ENCODE measurements at places on chromosomes 6 and 20. TPM values are rescaled to one million over a fixed set of nuclear protein-coding genes. Genes with fewer than 3 reads are reported as not detected.

SIGLEC1 gene
- total RNA-seq, result not detected

SLC12A5 gene
- total RNA-seq, result not detected

GRM1 gene
- total RNA-seq, result not detected

TRDN gene
- not detected for total RNA-seq

ZSCAN23 gene
- total RNA-seq, result 1.7 TPM

DNA sequence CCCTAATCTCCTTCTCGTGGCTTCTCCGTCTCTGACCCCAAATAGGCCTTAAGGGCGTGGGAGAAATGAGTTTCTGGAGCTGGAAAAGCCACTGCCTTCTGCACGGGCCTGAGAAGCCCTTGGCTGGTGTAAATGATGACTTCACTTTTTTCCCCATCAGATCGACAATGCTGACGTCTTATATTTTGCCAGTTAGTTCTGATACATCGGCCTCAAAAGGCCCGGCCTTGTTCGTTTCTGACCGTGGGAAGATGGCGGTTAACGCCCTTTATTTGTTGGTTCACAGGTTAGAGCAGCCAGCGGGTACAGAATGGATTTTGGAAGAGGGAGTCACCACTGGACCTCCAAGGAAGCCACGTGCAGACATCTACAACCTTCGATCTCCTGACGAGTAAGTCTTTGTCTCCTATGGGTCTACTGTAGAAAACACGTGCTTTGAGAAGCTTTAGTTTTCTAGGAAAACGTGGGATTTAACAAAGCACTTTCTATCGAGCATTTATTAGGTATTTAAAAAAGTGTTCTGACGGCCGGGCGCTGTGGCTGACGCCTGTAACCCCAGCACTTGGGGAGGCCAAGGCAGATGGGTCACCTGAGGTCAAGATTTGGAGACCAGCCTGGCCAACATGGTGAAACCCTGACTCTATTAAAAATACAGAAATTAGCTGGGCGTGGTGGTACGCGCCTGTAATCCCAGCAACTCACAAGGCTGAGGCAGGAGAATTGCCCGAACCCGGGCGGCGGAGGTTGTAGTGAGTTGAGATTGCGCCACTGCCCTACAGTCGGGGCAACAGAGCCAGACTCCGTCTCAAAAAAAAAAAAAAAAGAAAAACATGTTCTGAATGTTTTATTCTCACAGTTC lies 1.2 kb upstream of the ZNFX1 start:
- no peak for DNase-seq

- no peak for DNase-seq
Observed at GRCh38 chr6:163338671-163339405, 75.7 kb upstream of the QKI start.

GRCh38 chr6:90175627-90176538 lies 120.8 kb downstream of the BACH2 start:
- no peak for DNase-seq
